A549 treated with GW870086 at 1 μM for 4 hours (cell line): ENCODE measurements at places on chromosomes 12 and 14. TPM values are rescaled to one million over a fixed set of nuclear protein-coding genes. Genes with fewer than 3 reads are reported as not detected.

The LTBR gene
- 190 to 234 TPM (median 229 TPM) in 5 replicates for total RNA-seq

The RNF34 gene
- total RNA-seq: 36.0 to 38.1 TPM (median 36.6 TPM) in 5 replicates

The HVCN1 gene
- 0.43 to 0.92 TPM (median 0.59 TPM) in 5 replicates for total RNA-seq

The MAP1LC3B2 gene
- 1.3 to 1.6 TPM (median 1.3 TPM) in 5 replicates for total RNA-seq

The TMEM229B gene
- 0.09 to 0.50 TPM (median 0.21 TPM) in 5 replicates for total RNA-seq

The IL26 gene
- total RNA-seq: not detected in 5 replicates

The RASSF9 gene
- total RNA-seq: 0.71 to 1.1 TPM (median 0.96 TPM) in 5 replicates

The DNAI7 gene
- total RNA-seq: 0.18 to 0.33 TPM (median 0.23 TPM) in 4 of 5 replicates, not detected in the other

The ADAMTS20 gene
- not detected in 5 replicates for total RNA-seq

The KRT82 gene
- not detected in 5 replicates for total RNA-seq

The OAS3 gene
- total RNA-seq: 20.3 to 28.0 TPM (median 24.7 TPM) in 5 replicates

The RAB15 gene
- total RNA-seq: 20.2 to 23.6 TPM (median 22.2 TPM) in 5 replicates

The KICS2 gene
- total RNA-seq: 7.5 to 8.5 TPM (median 7.8 TPM) in 5 replicates

The SMOC1 gene
- 14.6 to 20.9 TPM (median 17.7 TPM) in 5 replicates for total RNA-seq

The FAM186B gene
- total RNA-seq: 0.08 to 0.16 TPM (median 0.13 TPM) in 4 of 5 replicates, not detected in the other

The KLRC4 gene
- not detected in 5 replicates for total RNA-seq

The ANGEL1 gene
- 6.7 to 8.4 TPM (median 8.0 TPM) in 5 replicates for total RNA-seq

The CHMP4A gene
- total RNA-seq: 76.1 to 96.4 TPM (median 81.8 TPM) in 5 replicates

The KLRC2 gene
- total RNA-seq: 1.7 to 2.4 TPM (median 2.1 TPM) in 5 replicates

The SCN8A gene
- 1.2 to 1.7 TPM (median 1.5 TPM) in 5 replicates for total RNA-seq

The SLC11A2 gene
- total RNA-seq: 15.0 to 24.1 TPM (median 22.6 TPM) in 5 replicates

The CLEC2A gene
- not detected in 5 replicates for total RNA-seq

The KRT4 gene
- 1.9 to 3.9 TPM (median 2.7 TPM) in 5 replicates for total RNA-seq

The GPR132 gene
- 0.56 to 0.87 TPM (median 0.69 TPM) in 5 replicates for total RNA-seq

The ACRBP gene
- 0.19 to 0.24 TPM (median 0.19 TPM) in 3 of 5 replicates, not detected in the others for total RNA-seq

The CMKLR1 gene
- 0.05 TPM in 2 of 5 replicates, not detected in the others for total RNA-seq

The KLRG1 gene
- 1.1 to 2.6 TPM (median 1.5 TPM) in 5 replicates for total RNA-seq
